Activated naive CD4-positive, alpha-beta T cell treated with anti-CD3 and anti-CD28 coated beads, Interleukin-2, amount 10 ng/mL, durations not matched to agents 7 days and 5 days (primary cell): ENCODE measurements at places on chromosomes 12 and 14.

DNA sequence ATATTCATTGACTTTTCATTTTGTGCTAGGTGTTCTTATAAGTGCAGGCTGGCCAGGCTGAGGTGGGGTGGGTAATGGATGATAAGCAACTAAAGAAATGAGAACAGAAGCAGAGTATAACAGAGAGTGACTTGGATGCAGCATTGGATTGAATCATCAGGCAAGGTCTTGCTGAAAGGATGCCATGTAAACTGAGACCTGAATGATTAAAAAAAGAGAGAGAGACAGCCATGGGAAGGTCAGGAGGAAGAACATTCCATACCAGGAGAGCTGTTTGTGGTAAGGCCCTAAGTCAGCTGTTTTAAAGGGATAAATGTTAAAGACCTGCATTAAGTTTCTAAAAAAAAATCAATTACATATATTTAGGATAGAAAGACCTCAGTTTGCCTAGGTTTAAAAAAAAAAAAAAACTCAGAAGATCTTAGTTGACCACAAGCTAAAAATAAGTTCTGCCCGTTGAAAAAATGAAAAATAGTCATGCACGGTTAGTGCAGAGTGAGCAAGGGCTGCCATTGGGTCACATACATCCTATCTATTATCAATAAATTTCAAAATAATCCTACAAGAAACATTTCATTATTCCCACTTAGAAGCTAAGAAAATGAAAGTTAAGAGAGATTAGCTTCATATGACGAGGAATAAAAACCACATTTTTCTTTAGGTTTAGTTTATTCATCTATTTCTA is 37.2 kb downstream of the IFNG start:
- H3K27ac ChIP-seq, result no peak overlapping the region
- H3K36me3 ChIP-seq, result peaks cover 3% of the 10 kb centered on the region
- H3K4me1 ChIP-seq, result peaks cover 19% of the 10 kb centered on the region

- peaks cover 42% of the 10 kb centered on the region for H3K27me3 ChIP-seq
- H3K36me3 ChIP-seq, result no peaks in the 10 kb centered on the region
- peak within 1 kb of the TSS; percentile 57 for H3K4me3 ChIP-seq
- H3K27ac ChIP-seq, result no peak within 1 kb of the TSS
- DNase-seq, result peak; percentile 38
Measured at GRCh38 chr12:65121049-65121955, at the start of gene WIF1. Gene WIF1, minus strand, starts transcription at chr12:65121305. Its CDS starts 114 bp downstream, at chr12:65121191.

GRCh38 chr14:52025310-52025709 is 36.0 kb downstream of the RTRAF start:
- no peak overlapping the region for H3K4me3 ChIP-seq
- peaks cover 10% of the 10 kb centered on the region for H3K36me3 ChIP-seq
- no peak for DNase-seq

- H3K27ac ChIP-seq, result peak overlapping the region; percentile 52
- peaks cover 51% of the 10 kb centered on the region for H3K36me3 ChIP-seq
- H3K4me1 ChIP-seq, result no peaks in the 10 kb centered on the region
- no peak for DNase-seq
- no peaks in the 10 kb centered on the region for H3K27me3 ChIP-seq
Measured at GRCh38 chr14:74663884-74664283, 49.0 kb downstream of the AREL1 start.

GRCh38 chr14:29462772-29463171 is 464.9 kb downstream of the PRKD1 start:
- no peak for DNase-seq
- no peaks in the 10 kb centered on the region for H3K27me3 ChIP-seq

GRCh38 chr14:55577229-55577628 is 2.8 kb upstream of the KTN1 start:
- no peak overlapping the region for H3K4me3 ChIP-seq
- H3K27me3 ChIP-seq, result no peaks in the 10 kb centered on the region
- peaks cover 24% of the 10 kb centered on the region for H3K4me1 ChIP-seq
- no peak for DNase-seq

GRCh38 chr14:23612354-23612732 is 23.8 kb upstream of the DHRS2 start:
- H3K36me3 ChIP-seq, result peaks cover 9% of the 10 kb centered on the region
- H3K27ac ChIP-seq, result no peak overlapping the region
- peaks cover 22% of the 10 kb centered on the region for H3K4me1 ChIP-seq
- peaks cover 20% of the 10 kb centered on the region for H3K27me3 ChIP-seq
- H3K4me3 ChIP-seq, result no peak overlapping the region
- DNase-seq, result no peak

DNA sequence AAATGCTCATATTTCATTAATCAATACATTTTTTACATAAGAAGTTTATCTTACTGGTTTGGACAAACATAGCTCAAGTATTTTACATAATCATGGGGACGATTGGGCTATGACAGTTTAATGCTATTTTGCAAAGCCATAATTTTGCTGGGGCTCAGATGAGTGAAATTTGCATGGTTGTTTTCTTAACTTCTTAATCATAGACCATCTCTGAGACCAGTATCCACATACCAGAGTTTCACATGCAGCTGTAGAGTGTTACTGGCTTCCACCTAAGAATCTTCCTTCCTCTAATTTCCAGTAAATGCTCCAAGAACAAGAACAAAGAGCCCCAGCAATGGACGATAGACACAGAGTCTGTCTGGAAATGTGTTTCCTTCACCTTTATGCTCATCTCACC is 303.0 kb upstream of the TMEM132C start:
- no peak overlapping the region for H3K27ac ChIP-seq
- H3K4me3 ChIP-seq, result no peak overlapping the region
- no peak for DNase-seq
- no peaks in the 10 kb centered on the region for H3K27me3 ChIP-seq

DNA sequence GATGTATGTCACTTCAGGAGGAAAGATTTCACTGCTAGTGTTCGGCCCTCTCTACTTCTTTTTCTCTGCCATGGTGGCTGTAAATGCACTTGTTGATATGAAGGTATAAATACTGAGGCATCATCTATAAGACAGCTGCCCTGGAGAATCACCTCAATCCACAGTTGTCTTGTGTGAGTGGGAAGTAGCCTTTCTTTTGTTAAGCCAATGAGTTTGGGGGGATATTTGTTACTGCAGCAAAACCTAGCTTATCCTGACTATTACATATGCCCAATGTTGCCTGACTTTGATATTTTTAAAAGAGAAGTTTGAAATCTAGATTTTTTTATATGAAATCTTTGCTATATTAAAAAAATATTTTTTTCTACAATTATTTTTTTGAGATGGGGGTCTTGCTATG is 3.3 kb upstream of the JDP2 start:
- H3K4me1 ChIP-seq, result peaks cover 19% of the 10 kb centered on the region
- no peak for DNase-seq
- H3K27ac ChIP-seq, result no peak overlapping the region
- no peak overlapping the region for H3K4me3 ChIP-seq

DNA sequence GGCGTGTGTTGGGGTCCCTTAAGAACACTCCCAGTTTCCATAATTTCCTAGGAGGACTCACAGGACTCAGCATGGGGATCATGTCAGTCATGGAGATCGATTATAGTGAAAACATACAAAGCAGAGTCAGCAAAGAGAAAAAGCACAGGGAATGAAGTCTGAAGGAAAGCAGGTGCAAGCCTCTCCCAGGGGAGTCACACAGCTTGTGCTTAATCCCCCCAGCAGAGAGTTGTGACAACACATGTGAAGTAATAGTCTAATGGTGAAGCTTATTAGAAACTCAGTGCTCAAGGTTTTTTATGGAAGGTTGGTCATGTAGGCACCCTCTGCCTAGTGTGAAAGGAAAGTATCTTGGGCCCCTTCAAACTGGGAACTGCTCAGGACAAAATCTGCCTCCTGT is 149.0 kb upstream of the SEL1L start:
- no peaks in the 10 kb centered on the region for H3K36me3 ChIP-seq
- no peak overlapping the region for H3K27ac ChIP-seq
- no peak overlapping the region for H3K4me3 ChIP-seq
- peaks cover 4% of the 10 kb centered on the region for H3K27me3 ChIP-seq

DNA sequence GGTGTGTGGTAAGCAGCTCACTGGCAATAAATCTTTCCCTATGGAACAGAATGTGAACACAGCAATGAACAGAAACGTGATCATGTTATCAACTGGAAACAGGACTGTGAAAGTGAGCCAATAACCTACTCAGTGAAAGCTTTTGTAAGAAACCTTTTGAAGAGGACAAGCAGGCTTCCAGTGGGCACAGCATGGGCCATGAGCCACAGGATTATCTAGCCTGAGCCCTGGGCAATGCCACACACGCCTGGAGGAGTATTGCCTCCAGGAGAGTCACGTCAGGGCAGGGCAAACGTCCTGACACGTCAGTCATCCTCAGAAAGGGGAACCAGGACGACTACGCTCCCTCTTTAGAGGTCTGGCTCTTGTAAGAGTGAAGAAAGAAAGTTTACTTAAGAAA is 32.3 kb downstream of the NRDE2 start:
- H3K27me3 ChIP-seq, result no peaks in the 10 kb centered on the region
- H3K4me1 ChIP-seq, result peaks cover 8% of the 10 kb centered on the region
- no peak for DNase-seq
- no peak overlapping the region for H3K4me3 ChIP-seq
- peaks cover 26% of the 10 kb centered on the region for H3K36me3 ChIP-seq
- no peak overlapping the region for H3K27ac ChIP-seq

DNA sequence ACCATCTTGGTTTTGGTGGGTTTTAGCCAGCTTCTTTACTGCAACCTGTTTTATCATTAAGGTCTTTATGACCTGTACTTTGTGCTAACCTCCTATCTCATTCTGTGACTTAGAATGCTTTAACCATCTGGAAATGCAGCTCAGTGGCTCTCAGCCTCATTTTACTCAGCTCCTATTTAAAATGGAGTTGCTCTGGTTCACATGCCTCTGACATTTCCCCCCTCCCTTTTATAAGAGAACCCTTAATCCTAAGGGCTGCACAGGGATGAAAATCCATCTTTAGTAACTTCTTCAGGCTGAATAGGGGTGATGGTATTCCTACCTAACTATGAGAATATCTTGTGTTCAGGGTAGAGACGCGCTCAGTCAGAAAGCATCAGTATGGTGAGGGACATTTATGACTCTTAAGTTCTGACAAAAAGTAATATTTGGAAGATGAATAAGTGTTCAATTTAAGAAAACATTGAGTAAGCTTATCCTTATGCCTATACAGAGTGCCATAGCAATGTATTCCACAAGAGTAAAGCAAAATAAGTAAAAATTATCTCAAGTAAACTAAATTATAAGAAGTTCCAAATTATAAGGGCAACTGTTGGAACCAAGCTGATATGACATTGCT is 15.2 kb downstream of the SLC38A1 start:
- DNase-seq, result no peak
- H3K4me1 ChIP-seq, result peaks cover 71% of the 10 kb centered on the region
- peaks cover 91% of the 10 kb centered on the region for H3K36me3 ChIP-seq
- H3K4me3 ChIP-seq, result no peak overlapping the region

DNA sequence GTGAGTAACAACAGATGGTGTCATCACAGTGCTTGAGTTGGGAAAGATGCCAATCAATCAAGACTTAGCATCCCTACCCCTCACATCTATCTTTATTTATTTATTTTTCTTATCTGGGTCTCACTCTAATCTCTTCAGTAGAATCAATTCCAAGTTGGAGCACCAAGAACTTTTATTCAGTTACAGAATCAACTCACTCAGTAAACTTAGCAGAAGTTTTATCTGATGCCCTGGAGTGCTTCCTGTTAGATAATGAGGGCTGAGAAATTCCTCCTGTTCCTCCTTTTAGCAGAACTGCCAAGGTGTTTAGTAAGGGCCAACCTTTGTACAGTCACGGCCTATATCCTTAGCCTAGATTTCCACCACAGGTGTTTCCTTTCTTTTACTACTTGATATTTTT is 11.3 kb upstream of the SLC5A8 start:
- no peak overlapping the region for H3K4me3 ChIP-seq
- DNase-seq, result no peak
- no peak overlapping the region for H3K27ac ChIP-seq
- no peaks in the 10 kb centered on the region for H3K4me1 ChIP-seq
- no peaks in the 10 kb centered on the region for H3K36me3 ChIP-seq

DNA sequence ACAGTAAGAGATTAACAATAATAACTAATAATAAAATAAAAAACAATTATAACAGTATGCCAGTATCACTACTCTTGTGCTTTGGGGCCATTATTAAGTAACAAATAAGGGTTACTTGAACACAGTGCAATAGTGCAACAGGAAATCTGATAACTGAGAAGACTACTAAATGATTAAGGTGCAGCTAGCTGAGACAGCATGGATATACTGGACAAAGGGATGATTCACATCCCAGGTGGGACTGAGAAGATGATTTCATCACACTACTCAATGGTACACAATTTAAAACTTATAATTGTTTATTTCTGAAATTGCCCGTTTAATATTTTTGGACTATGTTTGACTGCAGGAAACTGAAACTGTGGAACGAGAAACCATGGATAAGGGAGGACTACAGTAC is 168.6 kb upstream of the ABCD2 start:
- H3K36me3 ChIP-seq, result no peaks in the 10 kb centered on the region
- DNase-seq, result no peak
- no peaks in the 10 kb centered on the region for H3K27me3 ChIP-seq
- H3K4me3 ChIP-seq, result no peak overlapping the region

DNA sequence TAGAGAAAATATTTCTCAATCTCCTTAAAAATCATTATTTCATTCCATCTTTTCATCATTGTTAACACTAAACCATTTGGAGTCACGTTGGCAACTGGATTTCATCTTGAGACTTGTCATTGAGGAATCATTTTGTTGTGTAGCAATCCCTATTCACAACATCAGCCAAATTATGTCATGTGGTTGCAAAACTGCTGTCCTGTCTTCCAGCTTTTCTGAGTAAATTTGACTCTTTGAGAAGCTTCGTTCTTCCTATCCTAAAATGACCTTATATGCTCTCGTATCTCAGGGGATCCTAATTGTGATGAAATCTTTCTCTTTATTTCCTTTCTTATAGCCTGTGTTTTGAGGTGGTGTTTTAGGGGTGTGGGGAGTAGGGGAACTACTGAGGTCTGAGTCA is 30.6 kb upstream of the KICS2 start:
- no peaks in the 10 kb centered on the region for H3K4me1 ChIP-seq
- H3K4me3 ChIP-seq, result no peak overlapping the region
- DNase-seq, result no peak
- H3K27ac ChIP-seq, result no peak overlapping the region
- H3K27me3 ChIP-seq, result peaks cover 6% of the 10 kb centered on the region

DNA sequence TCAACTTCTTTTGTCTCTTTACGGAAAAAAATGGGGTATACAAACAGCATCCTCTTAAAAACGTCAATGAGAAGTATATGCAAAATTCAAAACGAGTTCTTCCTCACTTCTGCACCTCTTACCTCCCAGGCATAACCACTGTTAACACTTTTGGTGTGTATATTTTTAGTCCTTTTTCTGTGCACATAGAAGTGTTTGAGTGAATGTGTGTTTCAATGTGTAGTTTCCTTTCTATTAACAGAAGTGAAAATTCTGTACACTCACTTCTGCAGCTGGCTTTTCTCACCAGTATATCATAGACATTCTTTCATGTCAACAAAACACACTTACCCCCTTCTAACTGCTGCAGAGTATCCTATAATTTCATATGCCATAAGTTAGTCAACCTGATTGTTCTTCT is 5.4 kb downstream of the UBR7 start:
- peaks cover 39% of the 10 kb centered on the region for H3K36me3 ChIP-seq
- no peaks in the 10 kb centered on the region for H3K27me3 ChIP-seq
- no peak for DNase-seq
- H3K4me1 ChIP-seq, result peaks cover 22% of the 10 kb centered on the region
